KBM-7 (cell line): ENCODE measurements at places on chromosomes 2 and 18.

GRCh38 chr2:224392545-224392944 is 9.4 kb downstream of the FAM124B start:
- DNase-seq, result no peak

DNA sequence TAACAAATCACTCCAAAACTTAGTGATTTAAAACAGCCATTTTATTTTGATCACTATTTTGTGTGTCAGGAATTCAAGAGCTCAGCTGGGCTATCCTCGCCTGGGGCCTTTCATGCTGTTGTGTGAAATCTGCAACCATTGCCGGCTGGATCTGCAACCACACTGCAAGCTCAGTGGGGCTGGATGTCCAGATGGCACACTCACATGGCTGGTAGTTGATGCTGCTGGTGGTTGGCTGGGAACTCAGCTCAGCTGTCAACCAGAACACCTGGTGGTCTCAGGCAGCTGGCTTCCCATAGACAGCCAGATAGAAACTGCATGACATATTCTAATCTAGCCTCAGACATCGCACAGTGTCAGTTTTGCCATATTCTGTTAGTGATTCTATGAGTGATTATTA is 30.6 kb upstream of the AP1S3 start:
- DNase-seq, result no peak

DNA sequence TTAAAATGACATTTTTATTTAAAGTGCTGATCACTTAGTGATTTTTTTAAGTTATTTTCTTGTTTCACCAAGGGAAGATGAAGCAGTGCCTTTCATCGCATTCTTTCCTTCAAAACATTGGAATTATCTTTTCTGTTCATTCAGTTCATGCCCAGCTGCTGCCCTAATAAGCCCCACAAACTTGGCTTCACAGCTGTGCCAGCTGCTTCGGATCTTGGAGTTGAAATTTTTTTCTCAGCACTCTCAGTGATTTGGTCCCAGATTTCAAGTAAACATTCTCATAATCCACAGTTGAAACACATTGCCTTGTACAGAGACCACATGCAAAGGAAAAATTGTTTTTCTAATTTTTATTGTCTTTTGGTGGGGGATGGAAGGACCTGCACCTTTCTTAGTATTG is 353.3 kb upstream of the LRP1B start:
- DNase-seq, result no peak

GRCh38 chr2:216107760-216108159 is 1.4 kb upstream of the XRCC5 start:
- DNase-seq, result no peak

GRCh38 chr2:238834982-238835381 is 12.9 kb upstream of the TWIST2 start:
- no peak for DNase-seq

DNA sequence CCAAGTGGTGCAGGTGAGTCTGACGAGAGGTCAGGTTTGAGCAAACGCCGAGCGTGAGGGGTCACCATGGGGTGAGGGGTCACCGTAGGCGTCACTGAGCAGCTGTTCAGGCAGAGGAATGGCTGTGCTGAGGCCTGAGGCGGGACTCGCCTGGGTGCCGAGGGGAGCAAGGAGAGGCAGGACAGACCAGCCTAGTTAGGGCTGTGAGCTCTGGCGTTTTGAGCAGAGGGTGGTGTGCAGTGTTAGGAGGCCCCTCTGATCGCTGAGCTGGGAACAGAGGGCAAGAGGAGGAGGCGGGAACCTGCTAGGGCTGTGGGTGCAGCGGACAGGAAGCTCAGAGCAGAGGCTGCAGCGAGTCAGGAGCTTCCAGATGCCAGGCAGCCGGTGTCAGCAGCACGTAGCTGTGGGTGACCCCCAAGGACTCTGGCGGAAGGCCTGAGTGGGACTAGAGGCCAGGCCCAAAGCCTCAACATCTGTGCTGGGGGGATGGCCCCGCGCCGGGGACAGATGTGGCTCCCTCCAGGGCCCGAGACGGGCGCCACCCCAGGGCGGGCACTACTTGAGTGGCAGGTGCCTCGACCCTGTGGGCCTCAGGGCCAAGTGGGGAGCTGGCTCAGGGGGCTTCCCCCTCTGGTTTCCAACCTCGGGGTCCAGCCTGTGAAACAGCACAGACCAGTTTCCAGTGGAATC is 55.7 kb downstream of the KCNG2 start:
- no peak for DNase-seq

- no peak for DNase-seq
These were observed 691 bp upstream of the THSD7B start for GRCh38 chr2:136764452-136765255.

DNA sequence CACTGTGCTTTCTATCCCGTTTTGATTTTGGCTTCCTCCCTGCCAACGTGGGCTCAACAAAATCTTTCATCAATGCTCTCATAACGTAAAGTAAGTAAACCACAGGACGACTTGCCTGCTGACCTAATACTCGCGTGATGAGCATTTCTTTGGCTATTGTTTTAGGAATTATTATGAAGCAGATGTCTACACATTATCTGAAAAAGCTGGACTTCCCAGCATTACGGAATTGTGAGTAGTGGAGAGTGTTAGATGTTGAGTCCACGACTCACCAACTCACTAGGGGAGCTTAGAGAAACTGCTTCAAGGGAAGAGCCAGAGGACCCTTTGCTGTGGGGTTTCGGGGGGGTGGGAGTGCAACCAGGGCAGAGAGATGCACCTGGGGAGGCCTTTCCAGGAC is 21.9 kb downstream of the HJURP start:
- DNase-seq, result no peak

- no peak for DNase-seq
These were observed 112.9 kb downstream of the CLIP4 start for GRCh38 chr2:29227935-29228675.
